ENCODE measurements at places on chromosomes 16 and 17. TPM values are rescaled to one million over a fixed set of nuclear protein-coding genes. Genes with fewer than 3 reads are reported as not detected.

METTL9 gene
- 171 TPM for polyA plus RNA-seq

SEPTIN12 gene
- polyA plus RNA-seq: not detected

CHD9NB gene
- 0.94 TPM for polyA plus RNA-seq

PROCA1 gene
- 4.8 TPM for polyA plus RNA-seq

C17orf67 gene
- 0.62 TPM for polyA plus RNA-seq

MYO15A gene
- 2.7 TPM for polyA plus RNA-seq

NPW gene
- polyA plus RNA-seq: 0.81 TPM

CD79B gene
- 8.7 TPM for polyA plus RNA-seq

LCAT gene
- polyA plus RNA-seq: 10.1 TPM

Measured in small intestine (tissue), 16 donors.